Epithelial cell of umbilical artery (primary cell): ENCODE measurements at places on chromosomes 6 and 20. TPM values are rescaled to one million over a fixed set of nuclear protein-coding genes. Genes with fewer than 3 reads are reported as not detected.

The KIF13A gene
- 26.0 and 34.5 TPM in 2 replicates for total RNA-seq

The TPD52L1 gene
- 2.3 and 4.0 TPM in 2 replicates for total RNA-seq

The MYCT1 gene
- total RNA-seq, result 127 and 133 TPM in 2 replicates

The FGD2 gene
- not detected in 2 replicates for total RNA-seq

The FAM217A gene
- total RNA-seq, result not detected in 2 replicates

The KIF25 gene
- total RNA-seq, result not detected in 2 replicates

The SLC12A5 gene
- total RNA-seq, result under 0.01 and 0.32 TPM in 2 replicates

The ACOT8 gene
- total RNA-seq, result 31.5 and 33.6 TPM in 2 replicates

The FOXC1 gene
- 4.7 and 5.2 TPM in 2 replicates for total RNA-seq

The LPIN3 gene
- total RNA-seq, result 0.97 and 3.6 TPM in 2 replicates

The ZNF318 gene
- total RNA-seq, result 3.9 and 4.3 TPM in 2 replicates

The PKIG gene
- total RNA-seq, result 194 and 363 TPM in 2 replicates

The NPEPL1 gene
- total RNA-seq, result 33.7 and 34.8 TPM in 2 replicates

The IRAK1BP1 gene
- 2.3 and 4.6 TPM in 2 replicates for total RNA-seq

The TFAP2C gene
- under 0.01 TPM in 1 of 2 replicates, not detected in the other for total RNA-seq

The MUC22 gene
- total RNA-seq, result not detected in 2 replicates

The OXT gene
- not detected in 2 replicates for total RNA-seq

The DNAH8 gene
- total RNA-seq, result 0.65 and 0.76 TPM in 2 replicates

The DST gene
- total RNA-seq, result 210 and 217 TPM in 2 replicates

The PBX2 gene
- total RNA-seq, result 48.5 and 59.4 TPM in 2 replicates

The HSPA1L gene
- 0.76 and 0.97 TPM in 2 replicates for total RNA-seq

The OR2B6 gene
- total RNA-seq, result not detected in 2 replicates

The SSTR4 gene
- total RNA-seq, result not detected in 2 replicates

The CST5 gene
- total RNA-seq, result not detected in 2 replicates

The SYNJ2 gene
- total RNA-seq, result 68.5 and 70.4 TPM in 2 replicates

The EBF4 gene
- 0.76 and 1.9 TPM in 2 replicates for total RNA-seq

The KCNK17 gene
- not detected in 2 replicates for total RNA-seq

The HLA-F gene
- 1.6 and 25.1 TPM in 2 replicates for total RNA-seq

The CHMP4B gene
- 47.4 and 77.1 TPM in 2 replicates for total RNA-seq

The PHF1 gene
- total RNA-seq, result 7.5 and 10.0 TPM in 2 replicates

The HUS1B gene
- 0.65 and 1.5 TPM in 2 replicates for total RNA-seq

The TMEM170B gene
- 3.6 and 6.1 TPM in 2 replicates for total RNA-seq

The OOEP gene
- total RNA-seq, result not detected in 2 replicates

The DLL1 gene
- 0.65 and 1.7 TPM in 2 replicates for total RNA-seq

The ZSCAN16 gene
- 10.7 and 15.3 TPM in 2 replicates for total RNA-seq

The SLC35D3 gene
- total RNA-seq, result under 0.01 TPM in 1 of 2 replicates, not detected in the other

The SMPDL3A gene
- 4.2 and 5.0 TPM in 2 replicates for total RNA-seq

The REV3L gene
- total RNA-seq, result 13.0 and 22.0 TPM in 2 replicates

The MOXD1 gene
- 0.32 and 0.61 TPM in 2 replicates for total RNA-seq

The NUP43 gene
- 24.0 and 70.7 TPM in 2 replicates for total RNA-seq

The PMEPA1 gene
- total RNA-seq, result 2.3 and 19.2 TPM in 2 replicates

The GRM4 gene
- not detected in 2 replicates for total RNA-seq

The CYP39A1 gene
- total RNA-seq, result under 0.01 and 0.15 TPM in 2 replicates

The MCHR2 gene
- total RNA-seq, result not detected in 2 replicates

The COX4I2 gene
- not detected in 2 replicates for total RNA-seq

The PPP1R16B gene
- 54.9 and 72.4 TPM in 2 replicates for total RNA-seq

The LCA5 gene
- 3.2 and 5.8 TPM in 2 replicates for total RNA-seq

The CLPSL1 gene
- total RNA-seq, result not detected in 2 replicates
